ENCODE measurements at places on chromosomes 6 and 20.

- peak; percentile 19 for DNase-seq
Observed at GRCh38 chr6:2960935-2961334, 10.4 kb downstream of the SERPINB6 start.

- DNase-seq = no peak
Observed at GRCh38 chr6:121641158-121641557, 205.7 kb downstream of the GJA1 start.

DNA sequence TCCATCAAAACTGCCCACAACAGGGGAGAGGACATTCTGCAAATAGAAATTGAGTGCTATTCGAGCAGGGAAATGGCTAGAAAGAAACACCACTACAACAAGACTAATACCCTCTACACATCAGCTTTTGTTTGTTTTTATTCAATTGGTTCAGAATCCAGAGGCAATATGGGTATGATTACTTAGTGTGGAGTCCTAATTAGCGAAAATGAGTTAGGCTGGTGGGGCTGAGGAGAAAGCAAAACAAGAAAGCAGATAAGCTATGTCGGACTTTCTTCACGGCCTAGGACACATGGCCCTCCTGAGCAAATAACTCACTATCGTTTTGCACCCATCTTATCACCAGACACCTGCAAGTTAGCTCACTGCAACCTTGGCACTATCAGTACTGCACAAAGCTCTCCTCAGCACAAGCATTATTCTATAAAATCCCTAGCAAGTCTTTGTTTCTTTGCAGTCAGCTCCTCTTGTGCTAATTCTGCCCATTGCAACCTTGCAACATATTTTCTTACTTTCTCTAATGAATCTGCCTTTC, 31.3 kb upstream of the SH3BGRL2 start:
- no peak for DNase-seq

DNA sequence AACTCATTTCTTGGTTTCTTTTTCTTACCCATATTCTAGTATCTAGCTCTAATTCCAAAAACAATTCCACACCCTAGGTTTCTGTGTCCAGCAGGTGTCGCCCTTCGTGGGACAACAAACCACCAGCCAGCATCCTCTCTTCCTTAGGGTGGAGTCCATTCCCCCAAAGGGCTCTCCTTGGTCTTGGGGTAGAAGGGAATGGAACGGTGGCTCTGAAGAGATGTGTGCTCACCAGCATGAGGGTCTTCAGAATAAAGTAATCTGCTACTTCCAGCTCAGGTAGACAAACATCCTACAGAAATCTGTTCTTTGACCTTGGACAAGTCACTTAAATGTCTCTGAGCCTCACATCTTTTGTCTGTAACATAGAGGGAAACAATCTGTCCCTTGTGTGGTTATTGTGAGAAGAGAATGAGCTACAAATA, 7.2 kb downstream of the HLA-DMB start:
- peak; percentile 67 for DNase-seq

DNA sequence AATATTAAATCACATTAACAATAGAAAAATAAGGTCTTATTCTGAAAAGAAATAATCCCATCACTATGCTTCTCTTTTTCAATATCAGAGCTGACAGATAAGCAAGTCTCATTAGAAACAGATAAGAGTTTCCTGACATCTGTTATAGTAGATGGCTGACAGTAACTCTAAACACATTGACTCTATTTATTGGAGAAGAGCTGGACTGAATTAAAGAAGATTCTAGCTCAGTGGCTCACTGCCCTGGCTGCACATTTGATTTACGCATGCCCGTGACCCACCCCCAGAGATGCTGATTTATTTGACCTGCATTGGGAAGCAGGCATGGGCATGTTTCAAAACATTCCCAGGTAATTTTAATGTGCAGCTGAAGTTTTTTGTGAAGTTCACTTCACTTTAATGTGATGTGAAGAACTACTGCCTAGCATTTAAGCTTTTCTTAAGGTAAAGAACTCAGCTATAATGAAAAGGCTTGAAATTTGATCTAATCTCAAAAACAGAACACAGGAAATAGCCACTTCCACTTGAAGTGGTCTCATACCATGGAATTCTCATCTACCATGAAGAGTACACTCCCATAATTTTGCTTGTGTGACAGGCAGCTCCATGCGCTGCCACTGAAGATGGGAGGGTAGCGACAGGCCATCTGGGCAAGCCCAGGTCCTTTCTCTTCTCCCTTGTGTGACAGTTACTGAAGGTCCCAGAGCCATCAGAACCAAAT, 162.3 kb downstream of the TPBG start:
- DNase-seq = no peak

All from iris pigment epithelial cell (primary cell).